ENCODE measurements at places on chromosomes 6 and 20.

- H3K36me3 ChIP-seq, result peaks cover 3% of the 10 kb centered on the region
- H3K4me3 ChIP-seq, result peak overlapping the region; percentile 91
- H3K27ac ChIP-seq, result peak overlapping the region; percentile 45
- H3K27me3 ChIP-seq, result peaks cover 12% of the 10 kb centered on the region
- H3K4me1 ChIP-seq, result peaks cover 17% of the 10 kb centered on the region
Observed at GRCh38 chr6:43454290-43454695, 1.1 kb downstream of the DLK2 start.

GRCh38 chr20:433300-433975 is 25.3 kb downstream of the RBCK1 start:
- peak overlapping the region; percentile 95 for H3K27ac ChIP-seq
- DNase-seq, result no peak
- H3K27me3 ChIP-seq, result no peaks in the 10 kb centered on the region
- H3K36me3 ChIP-seq, result peaks cover 4% of the 10 kb centered on the region

- H3K4me1 ChIP-seq, result no peaks in the 10 kb centered on the region
- no peak overlapping the region for H3K4me3 ChIP-seq
Observed at GRCh38 chr20:17138237-17138636, 88.6 kb upstream of the PCSK2 start.

DNA sequence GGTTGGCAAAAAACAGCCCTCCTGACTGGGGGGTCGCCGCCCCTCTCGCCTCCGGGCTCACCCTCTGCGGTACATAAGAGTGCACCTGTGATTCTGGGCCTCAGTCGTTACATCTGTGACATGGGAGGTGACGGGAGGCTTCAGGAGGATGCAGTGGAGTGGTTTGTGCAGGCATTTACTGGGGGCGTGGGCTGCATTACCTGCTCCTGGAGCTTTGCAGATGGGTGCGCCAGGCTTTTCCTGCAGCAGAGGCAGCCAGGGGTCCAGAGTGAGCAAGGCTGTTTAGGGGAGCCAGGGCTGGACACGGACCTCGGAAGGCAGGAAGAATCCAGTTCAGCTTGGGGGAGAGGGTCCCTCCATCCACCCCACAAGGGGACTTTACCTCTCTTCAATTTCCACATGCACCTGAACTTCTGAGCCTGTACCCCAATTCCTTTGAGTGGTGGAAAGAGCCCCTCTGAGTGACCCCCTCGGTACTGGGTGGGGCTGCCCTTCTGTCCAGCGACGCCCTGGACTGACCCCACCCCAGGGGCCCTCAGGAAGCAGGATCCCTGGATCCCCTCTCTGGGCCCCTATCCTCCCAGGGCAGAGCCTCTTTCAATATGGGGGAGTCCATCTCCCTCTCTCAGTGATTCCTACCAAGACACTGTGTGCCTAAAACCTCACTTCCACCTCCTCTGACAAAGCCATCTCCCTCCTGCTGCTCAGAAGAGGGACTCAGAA is 134.0 kb downstream of the TAF4 start:
- no peak overlapping the region for H3K4me3 ChIP-seq
- H3K36me3 ChIP-seq, result peaks cover 2% of the 10 kb centered on the region
- peaks cover 3% of the 10 kb centered on the region for H3K27me3 ChIP-seq
- peaks cover 3% of the 10 kb centered on the region for H3K4me1 ChIP-seq

DNA sequence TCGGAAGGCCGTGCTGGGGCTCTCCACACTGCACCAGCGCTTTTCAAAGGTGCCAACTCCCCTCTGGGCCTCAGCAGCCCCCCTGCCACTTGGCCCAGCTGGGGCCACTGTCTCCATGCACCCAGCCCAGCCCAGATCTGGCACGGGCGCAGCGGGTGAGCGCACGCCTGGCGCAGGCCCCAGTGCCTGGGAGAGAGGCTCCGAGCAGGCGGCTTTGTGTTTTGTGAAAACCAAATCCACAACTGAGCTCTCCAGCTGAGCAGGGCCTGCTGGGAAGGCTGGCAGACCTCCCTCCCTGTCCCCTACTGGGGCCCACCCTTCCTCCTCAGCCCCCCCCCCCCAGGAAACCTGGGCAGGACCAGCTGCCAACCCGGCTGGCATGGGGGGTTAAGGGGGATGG is 17.0 kb downstream of the MDGA1 start:
- H3K4me1 ChIP-seq, result peaks cover 5% of the 10 kb centered on the region
- H3K27me3 ChIP-seq, result peaks cover 16% of the 10 kb centered on the region
- H3K27ac ChIP-seq, result no peak overlapping the region
- peaks cover 2% of the 10 kb centered on the region for H3K36me3 ChIP-seq
- no peak overlapping the region for H3K4me3 ChIP-seq

GRCh38 chr20:60043435-60043834 is 85.2 kb downstream of the CDH26 start:
- no peak for DNase-seq
- H3K36me3 ChIP-seq, result no peaks in the 10 kb centered on the region
- H3K27me3 ChIP-seq, result peaks cover 15% of the 10 kb centered on the region
- no peaks in the 10 kb centered on the region for H3K4me1 ChIP-seq

DNA sequence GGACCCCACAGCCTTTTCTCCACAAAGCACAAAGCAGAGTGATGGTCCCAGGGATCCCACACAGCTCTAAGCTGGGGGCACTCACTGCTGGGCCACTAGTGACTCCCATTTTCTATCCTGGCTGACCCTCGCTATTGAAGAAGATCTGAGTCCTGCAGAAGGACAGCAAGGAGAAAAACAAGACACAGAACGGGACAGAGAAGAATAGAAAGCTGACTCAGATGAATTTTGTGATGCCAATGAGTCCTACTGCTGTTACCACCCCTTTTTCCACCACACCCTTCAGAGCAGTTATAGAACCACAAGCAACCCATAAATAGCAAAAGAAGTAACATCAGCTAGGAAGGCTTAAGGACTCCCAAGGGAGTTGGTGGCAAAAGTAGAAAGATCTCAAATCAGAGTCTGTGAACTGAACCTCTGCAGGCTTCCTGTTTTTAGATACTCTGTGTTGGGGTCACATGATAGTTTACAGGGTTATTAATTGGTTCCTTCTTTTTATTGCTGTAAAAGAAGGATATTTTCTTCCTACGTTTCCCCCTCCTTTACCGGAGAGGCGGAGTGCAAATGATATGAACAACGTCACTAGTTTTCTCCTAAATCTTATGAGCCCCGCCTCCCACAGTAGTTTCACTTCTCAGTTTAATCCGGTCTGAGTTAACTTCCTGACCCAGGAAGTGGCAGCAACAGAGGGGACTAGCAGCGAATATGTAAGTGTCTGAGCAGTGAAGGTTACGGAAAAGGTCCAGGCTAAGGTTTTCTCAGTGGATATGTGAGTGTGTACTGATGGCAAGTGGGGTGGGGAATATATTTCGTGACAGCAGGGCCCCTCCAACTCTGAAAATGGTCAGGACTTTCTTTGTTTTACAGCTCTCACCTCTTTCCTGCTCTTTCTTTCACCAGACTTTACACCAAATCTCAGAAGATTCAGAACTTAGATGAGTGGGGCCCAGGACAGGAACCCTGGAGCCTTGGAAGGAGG is at the start of gene TRIM38:
TRIM38 (plus strand) TSS at position 654 of the 979 bp plus-strand sequence. CDS start 3,721 bp downstream, outside the sequence.
- DNase-seq, result peak; percentile 41
- H3K4me1 ChIP-seq, result peaks cover 74% of the 10 kb centered on the region
- peak within 1 kb of the TSS; percentile 100 for H3K4me3 ChIP-seq
- H3K27ac ChIP-seq, result peak within 1 kb of the TSS; percentile 98
- peaks cover 7% of the 10 kb centered on the region for H3K36me3 ChIP-seq
